NCI-H82 (cell line): ENCODE measurements at places on chromosomes 12 and 14.

DNA sequence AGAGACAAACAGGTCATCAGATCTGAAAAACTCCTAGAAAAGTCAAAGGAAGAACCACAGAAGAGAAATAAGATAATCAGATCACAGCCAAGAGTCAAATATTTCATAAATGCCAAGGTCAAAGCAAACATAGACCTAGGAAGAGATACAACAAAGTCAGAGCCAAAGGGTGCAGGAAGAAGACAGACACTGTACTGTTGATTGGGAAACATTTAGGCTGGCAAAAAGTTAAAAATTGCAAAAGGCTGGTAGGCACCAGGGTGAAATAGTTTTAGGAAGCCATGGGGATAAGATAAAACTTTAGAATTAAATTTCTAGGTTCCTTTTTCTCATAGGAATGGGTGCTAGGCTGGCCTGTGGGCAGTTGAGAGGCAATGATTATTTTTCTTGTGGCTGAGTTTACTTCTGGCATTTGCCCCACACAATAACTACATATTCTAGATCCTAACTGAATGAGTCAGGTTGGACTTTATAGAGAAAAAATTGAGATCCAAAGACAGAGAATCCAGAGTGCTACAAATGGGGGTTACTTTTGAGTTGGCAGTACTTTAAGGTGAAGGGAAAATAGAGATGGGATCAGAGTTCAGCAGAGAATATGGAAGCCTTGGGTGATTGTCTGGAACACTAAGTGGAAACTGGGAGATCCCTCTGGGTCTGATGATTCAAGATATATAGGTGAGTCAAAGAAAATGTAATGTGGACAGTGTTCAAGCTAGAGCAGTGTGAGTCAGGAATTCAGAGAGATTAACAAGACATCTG, 215.5 kb downstream of the C12orf50 start:
- DNase-seq = no peak

DNA sequence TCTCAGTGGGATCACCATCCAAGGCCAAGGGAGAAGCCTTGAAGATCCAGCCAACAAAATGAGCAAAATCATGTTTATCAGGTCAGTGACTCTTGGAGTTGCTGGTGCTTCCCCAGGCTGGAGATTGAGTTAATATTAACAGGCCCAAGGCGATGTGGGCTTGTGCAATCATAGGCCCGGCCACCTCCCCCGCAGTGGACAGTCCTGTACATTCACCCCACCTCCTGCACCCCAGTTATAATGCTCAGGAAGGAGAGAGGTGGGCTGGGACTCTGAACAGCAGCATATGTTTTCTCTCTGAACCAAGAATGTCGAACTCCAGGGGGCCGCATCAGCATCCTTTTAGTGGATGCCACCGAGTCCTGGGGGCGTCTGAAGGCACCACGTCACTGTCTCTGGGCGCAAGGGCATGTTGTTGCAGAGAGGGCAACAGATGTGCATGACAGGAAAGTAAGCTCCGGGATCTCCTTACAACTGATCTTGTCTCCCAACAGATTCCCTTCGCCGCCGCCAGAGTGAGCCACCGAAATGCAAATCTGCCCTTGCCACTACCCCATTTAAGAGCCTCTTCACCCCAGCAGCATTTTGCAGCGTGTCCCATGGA, 32.2 kb upstream of the SERPINA6 start:
- peak; percentile 27 for DNase-seq

- DNase-seq = no peak
These were observed 58.1 kb downstream of the ANKS1B start for GRCh38 chr12:99926511-99927169.

GRCh38 chr14:75825147-75825592, 156.6 kb downstream of the TGFB3 start:
- DNase-seq = no peak

- DNase-seq = peak; percentile 90
These were observed 386.8 kb downstream of the BCAT1 start for GRCh38 chr12:24561882-24562770.

DNA sequence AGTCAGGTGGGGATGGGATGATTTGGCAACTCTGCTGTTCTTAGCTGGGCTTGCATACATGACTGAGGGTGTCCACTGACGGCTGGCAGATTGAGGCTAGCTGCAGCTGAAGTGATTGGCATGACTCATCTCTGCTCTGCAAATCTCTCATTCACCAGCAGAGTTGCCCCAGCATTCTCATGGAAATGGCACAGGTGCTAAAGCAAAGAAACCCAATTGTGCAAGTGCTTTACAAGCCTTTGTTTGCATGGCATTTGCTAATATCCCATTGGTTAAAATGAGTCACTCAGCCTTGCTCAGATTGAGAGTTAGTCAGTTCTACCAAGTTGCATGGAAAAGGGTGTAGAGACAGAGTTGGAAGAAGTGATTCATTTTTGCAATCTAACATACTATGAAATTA, 389.7 kb upstream of the FAR2 start:
- DNase-seq = no peak

DNA sequence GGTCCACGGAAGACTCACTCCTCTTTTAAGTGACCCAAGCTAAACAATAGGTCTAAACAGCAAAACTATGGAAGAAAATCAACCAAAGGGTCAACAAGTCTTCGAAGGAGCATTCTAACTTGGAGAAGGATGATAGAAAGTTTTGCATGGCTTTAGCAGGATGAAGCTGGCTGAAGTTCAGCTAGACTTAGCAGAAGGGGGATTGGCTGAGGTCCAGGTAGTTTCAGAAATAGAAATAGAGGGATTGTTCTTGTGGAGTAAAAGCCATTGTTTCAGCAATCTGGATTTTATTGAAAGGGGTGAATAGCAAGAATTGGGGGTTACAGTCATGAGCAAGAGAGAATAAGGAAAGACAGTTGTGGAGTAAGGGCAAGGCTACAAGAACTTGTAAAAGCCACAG, 84.7 kb upstream of the TSPAN8 start:
- no peak for DNase-seq

DNA sequence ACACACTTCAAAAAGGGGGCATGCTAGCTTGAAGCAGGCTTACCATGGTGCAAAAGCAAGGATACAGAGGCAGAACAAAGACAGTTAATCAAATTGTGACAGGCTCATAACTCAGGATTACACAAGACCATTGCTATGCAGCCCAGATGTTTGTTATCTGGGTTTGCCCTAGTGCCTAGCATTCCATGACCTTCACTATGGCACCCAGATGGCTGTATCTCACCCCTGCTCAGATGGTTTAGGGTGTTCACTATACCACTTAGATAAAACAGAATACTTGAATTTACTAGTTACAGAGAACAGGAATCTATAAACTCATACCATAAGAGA, 56.2 kb downstream of the SDR9C7 start:
- DNase-seq = peak; percentile 19

- no peak for DNase-seq
These were observed 2.6 kb upstream of the ACACB start for GRCh38 chr12:109113661-109114321.

DNA sequence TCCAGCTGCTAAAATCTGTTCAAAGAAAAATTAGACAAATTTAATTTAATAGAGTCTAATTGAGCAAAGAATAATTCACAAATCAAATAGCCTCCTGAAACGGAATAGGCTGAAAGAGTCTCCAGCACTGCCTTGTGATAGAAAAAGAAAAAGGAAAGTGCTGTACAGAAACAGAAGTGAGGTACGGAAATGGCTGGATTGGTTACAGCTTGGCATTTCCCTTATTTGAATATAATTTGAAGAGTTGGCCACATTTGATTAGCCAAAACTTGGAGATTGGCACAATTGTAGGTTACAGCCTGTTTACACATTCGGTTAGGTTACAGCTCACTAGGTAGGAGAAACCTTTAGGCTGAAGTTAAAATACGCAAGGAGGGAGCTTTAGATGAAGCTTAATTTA, 24.8 kb upstream of the PCED1B start:
- DNase-seq = no peak

GRCh38 chr12:107288414-107289127, 195.2 kb upstream of the CRY1 start:
- DNase-seq = no peak

DNA sequence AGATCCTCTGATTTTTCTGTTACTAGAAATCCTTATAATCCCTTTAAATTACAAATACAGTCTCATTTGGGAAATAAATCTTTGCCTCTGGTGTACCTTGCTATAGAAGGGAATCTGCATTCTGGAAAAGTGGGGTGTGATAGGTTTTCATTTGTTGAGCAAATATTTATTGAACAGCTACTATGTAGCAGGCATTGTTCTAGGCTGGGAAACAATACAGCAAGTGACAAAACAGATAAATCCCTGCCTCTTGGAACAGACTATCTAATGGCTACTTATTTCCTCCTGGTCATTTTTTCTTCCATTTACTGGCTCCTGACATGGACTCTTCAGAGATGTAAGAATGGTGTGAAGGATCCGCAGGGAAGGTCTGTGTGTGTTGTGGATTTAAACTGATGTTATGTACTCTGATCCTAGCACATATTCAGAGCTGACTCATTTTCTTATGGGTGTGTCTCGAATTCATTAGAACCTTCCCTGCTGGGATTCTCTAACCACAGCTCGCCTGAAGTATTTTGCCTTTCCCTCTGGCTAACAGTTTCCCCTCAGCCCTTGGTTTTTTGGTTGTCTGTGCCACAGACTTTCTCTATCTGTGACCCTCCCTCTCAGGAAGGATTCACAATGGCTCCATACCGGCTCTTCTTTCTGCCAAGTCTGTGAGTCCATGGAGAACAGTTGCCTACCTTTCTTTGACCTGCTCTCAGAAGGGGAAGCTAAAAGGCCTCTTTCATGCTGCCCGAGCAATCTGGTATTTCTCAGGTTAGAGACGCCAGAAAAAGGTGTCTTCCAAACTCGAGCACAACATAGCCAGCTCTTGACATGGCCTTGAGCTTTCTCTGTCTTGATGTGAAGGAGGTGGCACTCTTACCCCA, 53.7 kb downstream of the TMTC2 start:
- DNase-seq = no peak

GRCh38 chr14:39704594-39704993, 272.4 kb upstream of the FBXO33 start:
- no peak for DNase-seq

- peak; percentile 12 for DNase-seq
These were observed 16.6 kb upstream of the TCP11L2 start for GRCh38 chr12:106285982-106286381.

DNA sequence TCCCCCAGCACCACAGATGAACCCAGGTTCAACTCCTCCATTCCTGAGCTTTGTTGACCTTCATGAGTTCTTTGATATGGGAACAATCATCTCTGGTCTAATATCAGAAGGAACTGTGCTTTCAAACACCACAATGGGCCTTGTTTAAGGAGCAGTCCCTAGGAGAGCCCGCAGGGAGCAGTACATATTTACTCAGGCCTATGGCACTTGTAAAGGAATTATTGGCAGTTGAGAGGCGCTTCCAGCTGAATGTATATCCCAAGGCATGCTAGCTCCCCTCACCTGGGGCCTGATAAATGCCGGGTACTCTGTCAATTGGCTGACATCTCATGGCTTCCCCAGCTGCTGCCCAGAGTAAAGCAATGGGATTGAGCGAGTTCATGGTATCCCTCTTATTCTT, 76.2 kb downstream of the ZFP36L1 start:
- no peak for DNase-seq

DNA sequence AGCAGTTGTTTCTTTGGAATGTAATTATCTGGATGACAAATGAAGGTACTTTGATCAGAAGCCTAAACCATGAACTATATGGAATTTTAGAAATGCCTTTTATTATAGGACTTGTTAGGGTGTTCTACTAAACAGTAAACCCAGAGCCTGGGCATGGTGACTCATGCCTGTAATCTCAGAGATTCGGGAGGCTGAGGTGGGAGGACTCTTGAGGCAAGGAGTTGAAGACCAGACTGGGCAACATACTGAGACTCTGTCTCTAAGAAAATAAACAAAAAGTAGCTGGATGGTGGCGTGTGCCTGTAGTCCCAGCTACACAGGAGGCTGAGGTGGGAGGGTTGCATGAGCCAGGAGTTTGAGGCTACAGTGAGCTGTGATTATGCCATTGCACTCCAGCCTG, 23.9 kb downstream of the PALS1 start:
- DNase-seq = no peak

- no peak for DNase-seq
These were observed 305.0 kb upstream of the DIO3 start for GRCh38 chr14:101256266-101256665.

- no peak for DNase-seq
These were observed 16.7 kb downstream of the STK38L start for GRCh38 chr12:27260746-27261145.

- DNase-seq = peak; percentile 10
These were observed 1318.4 kb downstream of the TMEM121 start for GRCh38 chr14:106844608-106845285.

DNA sequence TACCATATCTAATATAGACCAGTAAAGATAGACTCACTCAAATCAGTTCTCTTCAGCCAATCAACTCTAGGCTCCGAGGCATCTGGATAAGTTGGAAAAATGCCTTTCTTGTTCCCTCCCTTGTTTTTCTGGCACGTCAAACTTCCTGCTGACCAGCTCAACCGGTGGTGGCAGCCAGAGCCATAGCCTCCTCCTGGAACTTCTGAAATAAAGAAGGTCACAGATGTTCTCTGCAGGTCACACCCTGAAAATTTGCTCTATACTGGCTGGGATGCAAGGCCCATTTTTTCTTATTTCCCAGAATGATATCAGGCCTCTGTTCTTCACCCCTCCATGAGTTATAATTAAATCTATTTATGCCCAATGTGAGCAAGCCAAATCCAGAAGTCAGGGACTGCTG, 81.9 kb downstream of the BMP4 start:
- no peak for DNase-seq

DNA sequence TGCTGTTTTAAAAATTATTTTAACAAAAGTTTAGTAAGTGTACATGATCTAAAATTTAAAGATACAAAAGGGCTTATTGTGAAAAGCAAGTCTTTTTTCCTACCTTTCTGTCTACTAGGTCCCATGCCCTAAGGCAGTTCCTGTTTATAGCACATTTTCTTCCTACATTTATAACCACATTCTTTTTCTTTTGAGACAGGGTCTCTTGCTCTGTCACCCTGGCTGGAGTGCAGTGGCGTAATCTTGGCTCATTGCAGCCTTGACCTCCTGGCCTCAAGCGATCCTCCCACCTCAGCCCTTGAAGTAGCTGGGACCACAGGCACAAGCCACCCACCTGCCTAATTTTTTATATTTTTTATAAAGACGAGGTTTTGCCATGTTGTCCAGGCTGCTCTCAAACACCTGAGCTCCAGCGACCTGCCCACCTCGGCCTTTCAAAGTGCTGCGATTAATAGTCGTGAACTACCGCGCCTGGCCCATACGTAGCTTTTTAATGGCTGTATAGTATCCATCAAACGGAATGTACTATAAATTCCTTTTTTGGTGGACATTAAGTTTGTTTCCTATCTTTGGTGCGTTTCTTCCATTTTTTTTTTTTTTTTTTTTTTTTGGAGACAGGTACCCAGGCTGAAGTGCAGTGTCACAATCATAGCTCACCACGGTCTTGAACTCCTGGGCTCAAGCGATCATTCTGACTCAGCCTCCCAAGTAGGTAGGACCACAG, 20.9 kb downstream of the FRS2 start:
- DNase-seq = no peak

GRCh38 chr12:61530456-61530855, 729.7 kb upstream of the USP15 start:
- no peak for DNase-seq

GRCh38 chr12:132140501-132140900, 3.6 kb downstream of the DDX51 start:
- DNase-seq = no peak
